ENCODE measurements at places on chromosomes 6 and 20.

GRCh38 chr20:62584671-62585460, 57.4 kb upstream of the SLCO4A1 start:
- DNase-seq: no peak

- no peak for DNase-seq
These were observed 699.1 kb downstream of the EPM2A start for GRCh38 chr6:145036236-145036635.

- DNase-seq: no peak
These were observed 69.3 kb upstream of the STMND1 start for GRCh38 chr6:17032590-17032987.

- DNase-seq: no peak
These were observed 22.5 kb upstream of the C6orf58 start for GRCh38 chr6:127554435-127555006.

DNA sequence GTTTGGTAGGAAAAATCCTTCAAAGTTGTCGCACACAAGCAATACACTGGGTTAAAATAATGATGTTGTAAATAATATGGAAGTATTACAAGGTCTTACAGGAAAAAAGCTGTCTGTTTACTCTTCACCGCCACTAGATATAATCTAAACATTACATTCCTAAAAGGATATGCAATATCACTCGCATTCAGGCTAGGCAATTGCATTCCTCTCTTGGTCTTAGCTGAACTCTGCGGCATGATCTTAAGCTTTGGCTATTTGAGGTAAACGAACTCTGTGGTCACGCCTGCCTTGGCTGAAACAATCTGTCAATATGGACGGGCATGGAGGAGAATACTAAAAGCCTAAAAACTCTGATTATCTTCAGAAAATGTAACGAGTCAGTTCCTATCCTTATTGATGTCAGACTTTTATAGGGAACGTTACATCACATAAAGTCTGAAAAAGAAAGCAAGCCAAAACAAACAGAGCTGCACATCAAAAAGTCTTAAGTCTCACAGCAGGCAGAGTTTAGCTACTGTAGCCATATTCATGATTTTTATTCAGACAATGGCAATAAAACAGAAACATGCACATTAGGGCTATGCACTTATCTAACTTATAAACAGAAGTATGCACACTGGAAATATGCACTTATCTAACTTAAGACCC, 30.8 kb upstream of the FILIP1 start:
- DNase-seq: peak; percentile 29

- no peak for DNase-seq
These were observed 300.4 kb upstream of the MARCKS start for GRCh38 chr6:113556775-113557174.

Measured in femur (tissue), 1 donor.